Fibroblast of the aortic adventitia (primary cell): ENCODE measurements at places on chromosomes 2 and 18. TPM values are rescaled to one million over a fixed set of nuclear protein-coding genes. Genes with fewer than 3 reads are reported as not detected.

CNDP1 gene
- total RNA-seq: not detected in 2 replicates

SLC5A7 gene
- total RNA-seq: not detected in 2 replicates

DNA sequence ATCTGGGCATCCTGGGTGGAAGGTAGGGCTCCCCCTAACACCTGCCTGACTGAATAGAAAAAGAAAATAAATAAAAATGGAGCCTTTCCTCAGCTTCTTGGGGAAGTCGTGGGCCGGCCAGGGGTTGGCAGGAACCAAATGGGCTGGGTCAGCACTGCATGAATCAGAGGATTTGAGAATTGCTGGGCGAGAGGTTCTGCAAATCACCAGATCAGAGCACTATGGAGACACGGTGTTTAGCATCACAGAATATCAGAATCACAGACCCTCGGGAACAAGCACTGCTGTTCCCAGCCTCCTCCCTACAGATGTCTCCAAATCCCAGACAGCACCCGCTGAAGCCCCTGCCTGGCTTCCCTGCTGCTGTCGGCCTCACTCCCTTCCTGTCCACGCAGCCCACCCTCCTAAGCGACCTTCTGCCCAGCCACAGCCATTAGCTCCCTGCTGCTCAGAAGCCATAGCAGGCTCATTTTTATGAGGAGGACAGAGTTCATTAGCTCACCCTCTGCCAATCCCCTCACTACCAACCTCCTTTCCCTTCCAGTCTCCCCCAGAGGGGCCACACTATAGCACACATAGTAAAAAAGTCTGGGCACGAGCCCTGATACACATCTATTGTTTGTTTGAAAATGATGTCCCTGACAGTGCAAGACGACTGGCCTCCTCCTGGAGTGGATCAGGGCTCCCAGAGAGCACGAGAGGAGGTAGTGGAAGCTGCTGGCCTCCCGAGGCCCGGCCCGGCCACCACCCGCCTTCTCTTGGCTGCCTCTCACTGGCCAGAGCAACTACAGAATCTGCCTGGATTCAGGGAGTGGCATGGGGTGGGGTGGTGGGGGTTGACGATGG, 64.6 kb upstream of the TAF1B start:
- peak; percentile 51 for DNase-seq

- peak; percentile 85 for DNase-seq
Measured at GRCh38 chr18:3454365-3455089, 4.6 kb downstream of the TGIF1 start.

DNA sequence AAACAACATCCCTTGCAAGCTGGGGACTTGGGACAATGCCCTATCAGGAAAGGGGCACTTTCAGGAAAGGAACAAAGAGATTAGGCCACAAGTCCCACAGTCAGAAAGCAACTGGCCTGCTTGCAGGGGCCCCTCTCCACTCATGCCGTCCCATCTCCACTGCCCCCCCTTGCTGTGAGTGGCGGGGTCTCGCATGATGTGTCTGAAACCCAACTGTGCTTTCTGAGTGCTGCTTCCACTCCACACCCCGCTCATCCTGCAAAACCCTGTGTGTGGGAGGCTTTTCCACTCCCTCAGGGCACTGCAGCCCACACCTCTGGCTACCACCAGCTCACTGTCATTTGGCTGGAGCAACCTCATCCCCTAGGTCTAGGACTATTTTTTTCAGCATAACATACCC, 7.9 kb downstream of the HS6ST1 start:
- DNase-seq: no peak

- DNase-seq: no peak
Measured at GRCh38 chr2:178152033-178152432, 39.8 kb downstream of the RBM45 start.

DNA sequence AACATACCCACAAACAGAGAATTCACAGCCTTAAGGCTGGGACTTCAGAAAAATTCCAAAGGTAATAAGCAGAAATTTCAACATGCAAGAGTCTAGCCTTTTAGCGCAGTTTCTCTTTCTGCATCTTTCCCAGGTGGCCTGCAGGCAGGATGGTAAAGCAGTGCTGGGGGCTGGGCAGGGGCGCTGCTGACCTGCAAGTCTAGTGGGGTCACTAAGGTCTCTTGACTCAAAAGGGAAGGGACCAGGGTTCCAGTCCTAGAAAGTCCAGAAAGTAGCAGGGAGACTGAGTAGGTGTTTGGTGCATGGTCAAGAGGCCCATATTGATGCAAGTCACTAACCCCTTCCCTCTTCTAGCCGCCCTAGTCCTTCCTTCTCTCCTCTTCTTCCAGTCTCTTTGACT, 169.2 kb downstream of the TGIF1 start:
- DNase-seq: no peak

GRCh38 chr2:224922142-224922727, 120.0 kb downstream of the DOCK10 start:
- no peak for DNase-seq

- DNase-seq: no peak
Measured at GRCh38 chr2:128424406-128425171, 105.9 kb upstream of the HS6ST1 start.

DNA sequence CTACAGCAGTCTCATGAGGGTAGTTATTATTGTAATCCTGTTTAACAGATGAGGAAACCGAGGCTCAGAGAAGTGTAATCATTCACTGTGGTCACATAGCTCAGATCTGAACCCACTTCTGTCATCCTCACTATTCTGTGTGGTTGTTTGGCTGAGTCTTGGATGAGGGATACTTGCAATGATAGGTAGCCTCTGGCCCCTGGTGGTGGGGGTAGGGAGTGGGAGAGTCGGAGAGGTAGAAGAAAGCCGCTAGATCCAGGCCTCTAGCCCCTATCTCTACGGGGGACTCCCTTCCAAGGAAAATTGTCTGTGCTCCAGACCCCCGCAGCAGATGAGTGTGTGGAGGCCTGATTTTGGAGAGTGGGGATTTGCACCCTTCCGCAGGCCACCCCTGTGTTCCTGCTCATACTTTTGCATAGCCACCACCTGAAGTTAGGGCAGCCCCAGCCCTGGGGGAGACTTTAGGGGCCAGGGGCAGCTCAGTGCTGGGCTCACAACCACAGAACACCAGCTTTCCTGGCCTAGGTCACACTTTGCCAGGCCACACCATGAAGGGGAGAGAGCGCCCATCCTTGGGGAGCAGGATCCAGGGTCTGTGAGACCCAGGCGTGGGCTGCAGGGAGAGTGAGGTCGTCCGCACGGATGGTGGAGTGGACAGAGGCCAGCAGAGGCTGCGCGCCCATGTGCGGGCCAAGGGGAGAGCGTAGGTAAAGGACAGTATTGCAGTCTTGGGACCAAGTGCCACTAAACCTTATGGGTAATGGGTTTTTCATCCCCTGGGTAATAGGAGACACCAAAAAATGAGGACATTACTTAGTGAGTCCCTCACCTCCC, 148.2 kb downstream of the GLI2 start:
- DNase-seq: no peak

DNA sequence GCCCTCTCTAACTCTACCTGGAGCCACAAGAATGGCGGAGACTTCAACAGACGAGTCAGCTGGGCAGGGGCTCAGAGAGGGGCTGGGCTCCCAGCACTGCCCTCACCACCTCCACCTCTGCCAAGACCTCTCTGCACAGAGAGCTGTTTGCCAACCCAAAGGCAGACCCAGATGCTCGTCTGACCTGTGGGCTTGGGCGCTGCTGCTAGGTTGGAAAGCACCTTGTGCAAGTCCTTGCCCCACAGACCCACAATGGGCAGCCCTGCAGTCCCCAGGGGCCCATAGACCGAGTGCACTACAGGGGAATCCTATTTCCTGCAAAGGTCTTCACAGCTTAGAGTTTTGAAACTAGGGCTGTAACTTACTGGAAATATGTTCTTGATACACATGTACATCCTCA, 13.3 kb downstream of the ACKR3 start:
- no peak for DNase-seq

DNA sequence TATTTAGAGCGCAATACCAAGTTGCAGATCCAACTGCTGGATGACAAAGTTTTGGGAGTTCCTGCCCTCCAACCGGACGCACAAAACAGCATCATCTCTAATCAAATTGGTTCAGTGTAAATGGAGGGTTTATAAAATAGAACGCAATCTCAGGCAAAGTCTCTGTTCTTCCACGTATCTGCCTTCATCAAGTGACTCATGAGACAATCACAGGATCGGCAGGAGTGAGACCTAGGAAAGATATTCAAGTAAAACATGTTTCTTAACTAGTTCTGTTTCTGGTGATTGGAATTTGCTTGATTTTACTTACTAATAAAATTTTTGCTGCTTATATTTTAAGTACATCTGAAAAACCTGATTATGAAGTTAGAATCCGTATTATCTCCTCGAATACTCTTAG, 7.6 kb downstream of the FZD5 start:
- no peak for DNase-seq

DNA sequence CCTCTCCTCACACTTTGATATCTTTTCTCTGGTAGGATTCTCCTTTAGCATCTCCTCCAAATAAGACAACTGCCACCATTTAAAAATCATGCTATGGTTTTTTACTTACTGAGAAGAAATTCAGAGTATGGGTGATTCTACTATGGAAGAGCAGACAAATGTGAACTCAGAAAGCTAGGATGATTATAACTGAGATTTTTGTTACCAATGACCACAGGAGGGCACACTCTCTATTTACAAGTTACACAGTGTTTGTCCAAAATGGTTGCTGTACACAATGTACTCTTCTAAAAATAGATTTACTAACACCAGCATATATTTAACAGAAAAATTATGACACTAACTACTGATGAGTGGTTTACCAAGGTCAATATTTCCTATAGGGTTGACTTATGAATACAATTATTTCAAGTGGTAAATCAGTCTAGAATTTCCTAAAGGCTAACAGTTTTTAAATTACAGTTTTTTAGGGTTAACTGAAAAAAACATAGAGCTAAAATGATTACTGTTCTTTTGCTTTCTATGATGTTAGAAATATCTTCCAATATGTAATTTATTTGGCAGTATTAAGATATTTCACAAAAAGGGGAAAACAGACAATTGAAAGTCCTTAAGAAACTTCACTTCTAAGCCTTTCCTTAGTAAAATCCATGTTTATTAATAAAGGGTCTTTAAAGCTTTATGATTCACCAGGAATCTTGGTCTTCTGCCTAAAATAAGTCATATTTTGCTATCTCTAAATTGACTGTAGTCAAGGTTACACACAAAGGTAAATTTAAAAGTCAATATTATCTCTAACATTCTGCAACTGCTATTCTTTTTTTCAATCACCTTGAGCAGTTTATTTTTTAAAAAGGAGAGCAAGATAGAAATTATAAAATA, 57.2 kb downstream of the MAP4K3 start:
- peak; percentile 78 for DNase-seq
